ENCODE measurements at places on chromosomes 2 and 18.

- no peak for DNase-seq
These were observed 21.5 kb downstream of the SP5 start for GRCh38 chr2:170736628-170737027.

DNA sequence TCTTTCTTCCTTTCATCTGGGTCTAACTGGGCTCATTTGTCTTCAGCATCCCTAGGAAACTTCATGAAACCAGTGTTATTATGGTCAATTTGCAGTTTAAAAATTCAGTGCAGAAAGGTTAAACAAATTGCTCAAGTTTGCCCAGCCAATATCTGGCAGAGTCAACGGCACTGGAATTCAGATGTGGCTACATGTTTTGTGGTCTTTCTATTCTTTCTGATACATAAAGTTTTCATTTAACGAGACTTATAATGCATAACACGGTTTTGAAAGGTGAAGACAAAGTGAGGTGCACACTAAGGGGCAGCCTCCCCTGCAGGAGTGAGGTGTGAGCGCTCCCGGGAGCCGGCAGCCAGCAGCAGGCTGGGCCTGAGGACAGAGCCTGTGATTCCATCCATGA lies 164.6 kb downstream of the RTP5 start:
- DNase-seq: no peak

DNA sequence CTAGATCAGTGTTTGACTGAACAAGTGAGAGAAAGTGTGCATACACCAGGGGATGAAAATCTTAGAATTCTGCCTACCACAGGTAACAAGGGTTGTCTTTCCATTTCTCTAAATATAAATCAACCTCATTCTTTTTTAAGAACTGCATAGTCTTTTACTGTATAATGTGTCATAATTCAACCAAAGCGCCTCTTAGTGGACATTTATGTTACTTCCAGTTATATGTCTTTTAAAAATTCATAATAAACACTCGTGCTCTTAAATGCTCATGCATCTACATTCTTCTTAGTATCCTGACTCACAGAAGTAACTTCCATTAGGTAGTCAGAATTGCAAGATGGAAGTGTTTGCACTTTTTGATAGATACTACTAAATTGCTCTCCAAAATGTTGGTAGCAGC lies 76.2 kb downstream of the CHRNA1 start:
- no peak for DNase-seq

- DNase-seq: no peak
These were observed 9.2 kb downstream of the RNU4ATAC start for GRCh38 chr2:121539750-121540469.

DNA sequence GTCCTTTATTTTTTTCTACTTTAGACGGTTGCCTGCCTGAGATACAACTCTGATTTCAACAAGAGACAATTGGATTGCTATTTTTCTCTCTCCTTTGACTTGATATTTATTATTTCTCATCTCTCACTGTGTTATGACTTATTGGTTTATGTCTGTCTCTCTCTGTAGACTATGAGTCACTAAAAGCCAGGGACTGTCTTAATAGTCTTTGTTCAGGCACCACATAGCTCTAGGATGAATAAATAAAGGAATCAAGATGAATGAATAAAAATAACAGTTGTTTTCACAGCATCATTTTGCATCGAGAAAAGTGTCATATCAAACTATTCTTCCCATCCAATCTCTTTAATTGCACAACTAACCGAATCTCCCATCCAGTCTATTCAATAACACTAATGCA lies 31.4 kb upstream of the CD28 start:
- no peak for DNase-seq

GRCh38 chr2:11012131-11012693 lies 100.5 kb downstream of the KCNF1 start:
- no peak for DNase-seq

GRCh38 chr2:101828257-101828656 lies 130.8 kb downstream of the MAP4K4 start:
- no peak for DNase-seq

DNA sequence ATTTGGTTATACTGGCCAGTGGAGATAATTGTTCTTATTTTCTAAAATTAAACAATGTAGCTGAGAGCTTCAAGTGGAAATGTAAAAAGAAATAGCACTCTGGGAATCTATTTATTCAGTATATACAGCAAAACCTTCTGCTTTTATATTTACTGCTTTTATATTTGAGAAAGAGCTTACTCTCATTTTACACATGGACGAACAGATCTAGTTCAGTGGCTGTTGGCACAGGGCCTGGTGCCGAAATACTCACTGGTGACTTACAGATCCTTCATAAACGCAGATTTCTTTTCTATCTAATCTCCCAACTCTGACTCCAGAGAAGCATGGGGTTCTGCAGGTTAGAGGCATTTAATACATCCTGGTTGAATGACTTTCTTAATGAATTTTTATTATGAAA lies 266.2 kb downstream of the ASXL3 start:
- no peak for DNase-seq

DNA sequence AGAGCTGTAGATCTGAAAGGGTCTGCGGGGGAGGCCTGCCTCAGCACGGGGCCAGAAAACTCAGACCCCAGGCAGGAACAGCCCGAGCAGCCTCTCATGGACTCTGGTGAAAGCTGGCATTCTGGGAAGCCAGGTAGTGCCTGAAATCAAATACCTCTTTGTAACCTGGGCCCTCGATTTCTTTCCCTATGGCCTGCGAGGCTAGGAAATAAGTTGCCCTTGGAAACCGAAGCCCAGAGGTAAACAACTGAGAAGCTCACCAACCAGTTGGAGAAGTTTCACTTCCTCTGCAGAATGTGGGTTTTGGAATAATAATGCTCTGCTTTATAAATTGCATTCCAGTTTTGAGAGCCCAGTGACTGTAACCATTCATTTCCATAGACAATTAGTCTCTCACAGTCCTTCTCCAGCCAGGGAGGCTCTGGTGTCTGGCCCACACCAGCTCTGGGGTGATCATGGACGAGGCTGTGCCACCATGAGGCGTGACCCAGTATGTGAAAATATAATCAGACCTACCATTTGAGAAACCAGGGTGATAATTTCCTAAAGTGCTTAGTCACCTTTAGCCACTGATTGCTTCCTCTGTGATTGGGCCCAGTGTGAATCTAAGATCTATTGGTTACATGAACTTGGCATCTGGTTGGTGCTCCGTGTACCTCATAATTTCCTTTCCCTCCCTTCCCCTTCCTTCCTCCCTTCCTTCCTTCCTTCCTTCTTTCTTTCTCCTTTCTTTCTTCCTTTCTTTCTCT lies 133.1 kb upstream of the PELI1 start:
- no peak for DNase-seq

Data from stimulated activated CD4-positive, alpha-beta T cell treated with anti-CD3 and anti-CD28 coated beads, Interleukin-15, amount 100 ng/mL, for 48 hours (primary cell).